SK-MEL-5 (cell line): ENCODE measurements at places on chromosomes 1 and 21.

DNA sequence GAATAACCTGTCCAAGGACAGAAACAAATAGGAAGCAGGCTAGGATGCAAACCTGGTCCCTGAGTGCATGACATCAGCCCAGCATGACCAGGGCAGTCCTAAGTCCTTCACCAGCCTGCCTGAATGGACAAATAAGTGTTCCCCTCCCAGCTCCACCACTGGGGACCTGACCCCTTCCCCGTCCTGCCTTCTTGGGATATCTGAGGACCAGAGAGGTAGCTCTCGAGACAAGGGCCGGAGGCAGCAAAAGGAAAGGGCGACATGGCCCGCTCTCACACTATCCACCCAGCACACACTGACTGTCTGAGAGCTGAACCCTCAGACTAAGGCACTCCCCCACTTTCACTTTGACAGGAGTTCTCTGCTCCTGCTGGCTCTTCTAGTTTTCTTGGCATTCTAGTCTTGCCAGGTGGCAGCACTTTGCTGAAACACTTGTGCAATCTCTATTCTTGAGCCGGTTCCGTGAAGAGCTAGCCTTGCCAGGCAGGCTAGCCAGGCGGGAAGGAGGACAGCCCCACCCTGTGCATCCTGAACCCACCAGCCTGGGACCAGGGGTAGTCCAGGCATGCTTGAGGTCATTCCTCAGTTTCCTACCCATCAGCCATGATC, 251.1 kb upstream of the RAB4A start:
- no peak for DNase-seq

DNA sequence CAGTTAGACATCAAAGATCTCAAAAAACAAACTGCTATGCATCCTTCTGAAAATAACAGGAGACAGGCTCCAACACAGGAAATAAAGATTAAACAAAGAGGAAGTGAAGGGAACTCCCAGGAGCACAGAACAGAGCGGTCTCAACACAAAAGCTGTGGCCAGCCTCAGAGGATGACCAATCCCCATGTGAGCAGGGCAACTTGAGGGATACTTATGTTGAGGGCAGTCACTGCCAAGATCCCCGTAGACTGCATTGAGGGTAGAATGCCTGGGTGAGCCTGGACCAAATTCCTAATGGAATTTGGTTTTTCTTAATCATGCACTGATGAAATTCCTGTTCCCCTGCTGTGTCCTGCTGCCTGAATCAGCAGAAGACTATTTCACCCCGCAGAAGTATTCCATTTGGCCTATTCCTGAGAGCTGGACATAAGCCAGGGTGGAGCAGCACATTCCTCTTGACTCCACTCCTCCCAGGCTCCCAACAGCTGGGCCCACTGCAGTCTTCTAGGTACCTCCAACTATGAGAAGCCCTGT, 49.0 kb downstream of the JAK1 start:
- peak; percentile 68 for DNase-seq

GRCh38 chr1:61253912-61254633, 171.7 kb downstream of the NFIA start:
- DNase-seq, result no peak

GRCh38 chr21:28590676-28591075, 402.0 kb downstream of the LTN1 start:
- no peak for DNase-seq

GRCh38 chr1:27070390-27071048, 57.9 kb upstream of the TENT5B start:
- peak; percentile 30 for DNase-seq

DNA sequence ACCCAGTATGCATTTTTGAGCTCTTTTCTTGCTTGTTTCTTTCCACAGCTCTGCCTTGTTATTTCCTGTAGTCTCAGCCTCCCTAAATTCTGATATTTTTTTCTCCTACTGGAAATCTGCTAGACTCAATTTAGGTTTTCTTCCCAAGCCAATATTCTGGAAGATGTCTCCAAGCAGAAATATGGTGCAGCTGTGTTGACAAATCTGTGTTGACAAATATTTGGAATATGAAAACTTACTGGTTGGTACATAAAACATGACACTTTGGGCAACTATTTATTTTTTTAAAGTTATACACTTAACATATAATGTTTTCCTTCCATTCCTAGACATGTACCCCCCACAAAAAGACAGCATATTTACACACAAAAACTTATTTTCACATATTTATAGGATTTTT, 1048.4 kb downstream of the NCAM2 start:
- no peak for DNase-seq

- no peak for DNase-seq
Measured at GRCh38 chr1:32881291-32881690, 5.0 kb upstream of the HPCA start.

DNA sequence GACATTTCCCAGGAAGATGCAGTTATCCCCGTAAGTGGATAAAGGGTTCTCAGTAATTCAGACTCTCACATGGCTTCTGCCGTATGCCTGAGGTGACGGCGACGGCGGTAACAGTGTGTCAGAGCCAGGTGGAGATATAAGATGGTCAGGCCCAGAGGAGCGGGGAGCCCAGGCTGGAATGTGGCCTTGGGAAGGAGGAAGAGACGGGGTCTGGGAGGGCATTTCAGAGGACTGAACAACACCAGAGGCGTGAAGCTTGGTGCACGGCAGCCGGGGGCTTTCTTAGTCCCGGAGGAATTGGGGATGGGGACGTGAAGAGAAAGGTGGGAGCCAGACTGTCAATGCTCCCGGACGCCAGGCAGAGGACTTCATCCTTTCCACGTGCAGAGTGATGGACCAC, 1.0 kb downstream of the RER1 start:
- no peak for DNase-seq

DNA sequence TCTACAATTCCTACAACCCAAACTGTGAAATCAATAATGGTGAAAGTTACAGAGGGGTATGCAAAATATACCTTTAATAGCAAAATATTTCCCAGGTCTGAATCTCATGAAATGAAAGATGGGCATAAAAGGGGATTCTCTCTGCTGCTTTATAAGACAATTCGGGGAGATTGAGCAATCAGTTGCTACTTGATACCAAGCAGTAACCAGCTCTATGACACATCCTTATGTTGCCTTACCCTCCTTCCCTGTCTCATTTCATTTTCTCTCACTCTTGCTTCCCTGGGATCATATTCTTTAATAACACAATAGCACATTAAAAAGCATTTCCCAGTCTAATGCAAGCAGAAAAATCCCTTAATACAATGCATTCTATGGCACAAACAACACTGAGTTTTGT, 29.0 kb downstream of the ZSWIM5 start:
- DNase-seq, result no peak

- no peak for DNase-seq
Measured at GRCh38 chr21:36369064-36369685, 16.0 kb upstream of the CHAF1B start.

- DNase-seq, result no peak
Measured at GRCh38 chr21:35625576-35625975, 434.8 kb downstream of the SETD4 start.

DNA sequence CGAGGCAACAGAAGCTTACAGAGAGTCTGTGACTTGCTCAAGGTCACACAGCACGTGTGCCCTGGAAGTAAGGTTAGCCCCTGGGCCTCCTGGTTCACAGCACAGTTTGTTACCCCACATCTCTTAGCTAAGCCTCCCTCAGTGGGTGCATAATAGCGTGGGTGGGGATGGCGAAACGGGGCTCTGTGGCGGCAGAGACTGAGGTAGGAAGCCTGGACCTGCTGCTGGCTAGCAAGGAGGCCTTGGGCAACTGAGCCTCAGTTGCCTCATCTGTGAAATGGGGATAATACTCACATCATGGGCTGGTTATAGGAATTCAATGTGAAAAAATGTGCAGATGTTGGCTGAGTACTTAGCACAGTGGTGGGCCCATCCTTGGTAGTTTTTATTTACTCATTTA, 596 bp downstream of the PADI4 start:
- no peak for DNase-seq

DNA sequence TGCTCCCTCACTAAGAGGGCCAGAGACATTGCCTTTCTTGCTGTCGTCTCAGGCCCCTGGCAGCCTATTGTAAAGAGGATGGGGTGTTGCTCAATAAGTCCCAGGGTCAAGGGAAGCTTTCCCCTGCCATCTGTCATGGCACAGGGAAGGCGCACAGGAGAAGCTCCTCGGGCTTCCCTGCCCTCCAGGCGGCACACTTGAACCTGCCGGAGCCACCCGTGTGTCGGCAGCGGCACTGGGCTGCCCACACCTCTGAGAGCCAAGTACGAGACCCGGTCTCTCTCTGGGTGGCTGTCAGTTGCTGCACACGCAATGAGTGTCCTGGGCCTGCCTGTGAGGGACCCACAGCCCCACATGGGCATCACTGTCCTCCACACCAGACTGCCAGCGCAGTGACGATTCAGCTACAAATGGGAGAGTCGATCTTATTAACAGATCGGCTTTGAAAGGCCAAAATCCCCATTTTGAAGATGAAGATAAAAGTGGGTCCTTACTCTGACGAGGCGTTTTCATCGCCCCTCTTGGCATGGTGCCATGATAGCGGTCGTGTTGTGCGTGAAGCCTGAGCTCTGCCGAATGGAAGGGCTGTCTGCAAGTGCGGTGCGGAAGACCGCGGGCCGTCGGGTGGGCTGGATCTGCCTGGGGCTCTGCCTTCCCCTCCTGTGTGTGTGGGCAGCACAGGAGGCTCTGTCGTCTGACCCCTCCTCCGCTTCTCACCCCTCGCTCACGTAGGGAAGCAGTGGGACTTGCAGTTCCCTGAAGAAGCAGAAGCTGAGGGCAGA, 29.2 kb upstream of the PDXK start:
- no peak for DNase-seq

DNA sequence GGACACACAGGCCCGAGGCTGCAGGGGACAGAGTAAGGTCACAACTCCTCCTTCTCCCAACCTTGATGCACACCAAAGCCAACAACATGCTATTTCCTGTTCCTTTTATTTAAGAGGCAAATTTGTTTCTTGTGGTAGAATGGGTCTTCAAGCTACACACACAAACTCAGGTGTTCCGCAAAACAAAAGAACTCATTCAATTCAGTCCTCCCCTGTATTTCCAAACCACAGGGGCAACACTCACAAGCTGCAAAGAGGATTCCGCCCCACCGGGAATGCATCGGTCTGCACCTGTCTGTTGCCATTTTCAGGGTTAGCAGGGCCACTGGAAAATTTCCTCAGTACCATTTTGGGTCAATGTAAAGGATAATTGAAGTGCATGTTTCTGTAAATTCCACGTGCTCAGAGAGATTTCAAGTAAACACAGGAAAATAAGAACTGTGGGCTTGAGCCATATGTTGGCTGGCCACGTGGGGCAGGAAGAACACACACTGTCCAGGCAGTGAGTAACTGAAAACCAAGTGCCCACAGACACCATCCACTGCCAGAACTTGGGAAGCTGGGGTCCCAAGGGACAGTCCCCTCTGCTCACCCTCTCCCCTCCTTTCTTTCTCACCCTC, 145.2 kb upstream of the ERG start:
- DNase-seq, result no peak

DNA sequence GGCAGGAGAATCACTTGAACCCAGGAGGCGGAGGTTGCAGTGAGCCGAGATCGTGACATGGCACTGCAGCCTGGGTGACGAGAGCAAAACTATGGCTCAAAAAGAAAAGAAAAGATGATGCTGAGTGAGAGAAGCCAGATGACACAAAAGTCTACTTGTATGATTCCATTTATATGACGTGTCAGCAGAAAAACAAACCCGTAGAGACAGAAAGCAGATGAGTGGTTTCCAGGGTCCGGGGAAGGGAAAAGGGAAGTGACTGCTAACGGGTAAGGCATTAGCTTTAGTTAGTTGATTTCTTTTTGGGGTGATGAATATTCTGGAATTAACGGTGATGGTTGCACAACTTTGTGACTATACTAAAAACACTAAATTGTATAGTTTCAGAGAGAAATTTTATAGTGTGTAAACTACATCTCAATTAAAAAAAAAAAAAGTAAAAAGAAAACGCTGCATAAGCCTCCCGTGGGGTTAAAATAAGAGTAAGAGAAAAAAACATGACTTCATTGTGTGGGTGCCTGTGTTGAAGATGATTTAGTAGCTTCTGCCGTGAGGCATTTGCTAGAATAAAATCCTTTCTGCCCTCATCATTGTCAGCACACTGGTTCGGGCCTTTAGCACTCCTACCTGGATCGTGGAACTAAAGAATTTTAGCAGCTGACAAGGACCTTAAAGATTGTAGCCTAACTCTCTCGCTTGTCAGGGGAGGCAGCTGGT, 24.7 kb upstream of the ATP5PO start:
- DNase-seq, result no peak

GRCh38 chr1:31531177-31531999, 44.9 kb upstream of the TINAGL1 start:
- no peak for DNase-seq

DNA sequence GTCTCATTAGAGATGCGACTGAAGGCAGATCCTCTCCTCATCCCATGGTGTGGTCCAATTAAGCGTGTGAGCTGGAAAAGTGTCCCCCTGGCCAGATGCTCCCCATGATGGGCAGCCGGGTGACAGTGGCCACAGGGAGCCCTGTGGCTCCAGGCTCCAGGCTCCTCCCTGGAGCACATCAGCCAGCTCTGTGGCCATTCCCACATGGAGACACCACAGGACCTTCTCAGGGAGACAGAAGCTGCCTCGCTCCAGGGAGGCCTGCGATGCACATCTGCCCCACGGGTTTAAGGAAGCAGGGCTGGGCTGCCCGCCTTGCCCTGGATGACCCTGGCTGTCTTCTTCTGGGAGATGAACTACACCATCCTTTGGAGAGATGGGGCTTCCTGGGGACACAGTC, 99.9 kb upstream of the TLR5 start:
- DNase-seq, result no peak

GRCh38 chr1:87318806-87319205, 9.9 kb upstream of the LMO4 start:
- no peak for DNase-seq

DNA sequence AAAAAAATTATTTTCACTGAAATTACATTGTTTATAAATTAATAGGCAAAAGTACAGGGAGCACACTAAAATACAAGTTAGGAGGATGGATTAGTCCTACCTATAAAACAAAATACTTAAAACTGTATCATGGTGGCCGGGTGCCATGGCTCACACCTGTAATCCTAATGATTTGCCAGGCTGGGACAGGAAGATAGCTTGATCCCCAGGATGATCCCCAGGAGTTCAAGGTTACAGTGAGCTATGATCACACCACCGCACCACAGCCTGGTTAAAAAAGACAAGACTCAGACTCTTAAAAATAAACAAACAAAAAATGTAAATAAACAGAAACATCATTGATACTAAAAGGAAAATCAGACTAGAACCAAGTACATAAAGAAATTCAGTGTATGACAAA, 53.5 kb downstream of the ASH1L start:
- DNase-seq, result no peak
